ACHN (cell line): ENCODE measurements at places on chromosomes 12 and 14.

GRCh38 chr12:75944097-75944904 lies 87.3 kb downstream of the PHLDA1 start:
- peak; percentile 84 for DNase-seq

- DNase-seq, result no peak
These were observed 31.1 kb downstream of the APPL2 start for GRCh38 chr12:105204916-105205315.

- peak; percentile 96 for DNase-seq
These were observed 148.7 kb upstream of the KRR1 start for GRCh38 chr12:75660107-75660530.

GRCh38 chr14:32171469-32171868 lies 30.4 kb upstream of the RNU6-7 start:
- no peak for DNase-seq

DNA sequence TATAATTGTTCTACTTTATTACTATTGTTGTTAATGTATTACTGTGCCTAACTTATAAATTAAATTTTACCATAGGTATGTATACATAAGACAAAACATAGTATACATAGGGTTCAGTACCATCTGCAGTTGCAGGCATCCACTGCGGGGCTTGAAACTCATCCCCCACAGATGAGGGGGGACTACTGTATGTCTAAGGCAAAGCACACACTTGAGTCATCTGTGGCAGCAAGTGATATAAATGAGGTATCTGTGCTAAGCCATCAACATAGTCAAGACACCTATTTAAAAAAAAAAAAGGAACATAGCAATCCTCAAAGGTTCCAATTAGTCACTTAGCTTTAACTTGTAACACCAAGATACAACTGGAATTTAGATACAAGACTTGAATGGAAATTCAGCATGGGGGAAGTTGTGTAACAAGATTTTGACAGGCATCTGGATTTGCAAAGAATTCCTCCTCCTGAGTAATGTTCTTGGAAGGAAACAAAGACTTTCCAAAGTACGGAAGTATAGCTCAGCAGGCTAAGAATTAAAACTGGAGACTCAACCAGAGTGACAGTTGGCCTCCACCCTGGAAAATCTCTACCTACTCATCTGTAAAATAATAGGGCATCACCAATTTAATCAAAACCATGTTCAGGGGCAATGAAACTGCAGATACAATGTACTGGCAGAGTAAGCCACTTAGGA lies 14.9 kb downstream of the DCAF5 start:
- DNase-seq, result no peak

GRCh38 chr12:44930972-44931600 lies 55.0 kb upstream of the NELL2 start:
- DNase-seq, result peak; percentile 82

DNA sequence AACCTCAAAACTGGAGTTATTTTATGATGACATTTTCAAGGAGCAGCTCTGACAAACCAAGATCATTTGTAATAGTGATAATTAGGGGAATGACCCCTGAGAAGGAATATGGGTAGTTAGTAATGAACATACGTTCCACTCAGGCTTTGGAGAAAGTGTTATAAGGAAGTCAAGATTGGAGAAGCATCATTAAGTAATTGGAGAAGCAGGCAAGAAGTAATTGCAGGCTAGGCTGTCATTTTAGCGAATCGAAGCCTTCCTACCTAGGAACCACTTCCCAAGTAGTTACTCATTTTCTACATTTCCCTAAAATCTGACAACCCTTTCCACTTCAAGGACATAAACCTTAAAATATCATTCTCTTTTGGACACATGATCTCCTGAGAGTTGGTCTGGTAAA lies 1.2 kb downstream of the EDDM3B start:
- no peak for DNase-seq

GRCh38 chr14:76193696-76194095 lies 42.0 kb downstream of the GPATCH2L start:
- no peak for DNase-seq

- DNase-seq, result peak; percentile 18
These were observed 678.6 kb downstream of the TMTC2 start for GRCh38 chr12:83365317-83365716.

GRCh38 chr12:120590741-120591407 lies 9.7 kb upstream of the POP5 start:
- no peak for DNase-seq

GRCh38 chr14:51445001-51445390 lies 204.9 kb downstream of the TMX1 start:
- DNase-seq, result no peak

DNA sequence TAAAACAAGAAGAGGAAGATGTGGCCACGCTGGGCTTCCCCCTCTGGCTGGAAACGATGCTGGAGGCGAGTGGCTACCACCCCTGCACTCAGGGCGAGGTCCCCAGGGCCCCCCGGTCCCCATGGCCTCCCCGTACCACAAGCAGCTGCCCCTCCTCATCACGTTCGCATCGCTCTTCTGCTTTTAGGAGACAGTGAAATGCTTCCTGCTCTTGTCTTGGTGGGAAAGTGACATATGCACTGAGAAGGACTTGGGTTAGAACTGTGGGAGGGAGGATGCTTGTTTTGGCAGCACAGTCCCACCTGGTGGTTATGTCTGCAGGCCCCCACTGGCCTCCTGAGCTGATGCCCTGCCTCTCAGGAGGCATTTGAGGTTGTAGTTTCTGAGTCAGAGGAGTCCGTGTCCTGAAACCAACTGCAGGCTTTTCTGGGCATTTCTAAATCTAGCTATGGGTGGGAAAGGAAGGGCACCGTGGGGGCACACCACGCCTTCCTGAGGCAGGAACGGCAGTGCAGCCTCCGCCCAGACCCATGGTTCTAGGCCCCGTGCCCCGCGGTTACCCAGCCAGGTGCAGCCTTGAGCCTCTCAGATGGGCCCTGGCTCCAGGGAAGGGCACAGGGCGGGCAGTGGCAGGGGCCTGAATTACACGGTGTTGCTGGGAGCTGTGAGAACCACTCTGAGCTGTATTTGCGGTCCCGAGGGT lies 139.3 kb downstream of the ADGRD1 start:
- DNase-seq, result no peak

DNA sequence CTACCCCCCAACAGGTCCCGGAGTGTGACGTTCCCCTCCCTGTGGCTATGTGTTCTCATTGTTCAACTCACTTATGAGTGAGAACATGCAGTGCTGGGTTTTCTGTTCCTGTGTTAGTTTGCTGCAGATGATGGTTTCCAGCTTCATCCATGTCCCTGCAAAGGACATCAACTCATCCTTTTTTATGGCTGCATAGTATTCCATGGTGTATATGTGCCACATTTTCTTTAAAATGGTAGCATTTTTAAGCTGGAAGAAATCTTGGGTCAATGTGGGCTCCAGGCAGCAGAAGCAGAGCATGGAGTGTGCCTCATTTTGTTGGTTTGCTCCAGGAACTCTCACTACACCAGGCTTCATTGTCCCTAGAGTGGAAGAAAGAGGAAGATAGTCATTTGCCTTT lies 47.6 kb upstream of the ITPR2 start:
- DNase-seq, result no peak

- no peak for DNase-seq
These were observed 213.7 kb downstream of the ESR2 start for GRCh38 chr14:64080452-64080851.

GRCh38 chr12:15276088-15276698 lies 46.1 kb upstream of the PTPRO start:
- peak; percentile 74 for DNase-seq

GRCh38 chr12:114168061-114168460 lies 201.9 kb upstream of the RBM19 start:
- no peak for DNase-seq

DNA sequence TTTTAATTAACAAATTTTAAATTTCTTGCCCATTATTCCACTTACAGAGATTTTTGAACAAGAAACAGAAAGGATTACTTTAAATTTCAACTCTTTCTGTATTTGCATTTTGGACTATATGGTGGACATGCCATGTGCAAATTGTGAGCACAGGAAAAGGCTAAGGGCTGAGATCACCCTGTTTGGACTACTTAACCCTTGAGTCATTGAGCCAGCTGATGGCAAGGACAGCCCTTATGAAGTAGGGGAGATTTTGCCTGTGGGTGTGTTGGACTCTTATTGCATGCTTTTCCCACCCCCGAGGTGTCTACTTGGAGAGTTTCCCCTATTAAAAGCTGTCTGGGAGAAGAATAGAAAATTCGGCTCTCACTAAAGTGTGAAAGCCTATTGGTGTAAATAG lies 17.2 kb downstream of the DERA start:
- peak; percentile 96 for DNase-seq

GRCh38 chr14:56801920-56802319 lies 8.4 kb downstream of the OTX2 start:
- DNase-seq, result no peak

- no peak for DNase-seq
These were observed 700 bp downstream of the CNIH1 start for GRCh38 chr14:54440476-54440872.

GRCh38 chr12:77615332-77615731 lies 215.4 kb upstream of the NAV3 start:
- DNase-seq, result peak; percentile 50
